ENCODE measurements at places on chromosomes 13 and 19.

GRCh38 chr13:84630476-84630875 is 748.2 kb upstream of the SLITRK1 start:
- DNase-seq, result no peak

- no peak for DNase-seq
Observed at GRCh38 chr13:74979703-74980102, 502.3 kb downstream of the TBC1D4 start.

DNA sequence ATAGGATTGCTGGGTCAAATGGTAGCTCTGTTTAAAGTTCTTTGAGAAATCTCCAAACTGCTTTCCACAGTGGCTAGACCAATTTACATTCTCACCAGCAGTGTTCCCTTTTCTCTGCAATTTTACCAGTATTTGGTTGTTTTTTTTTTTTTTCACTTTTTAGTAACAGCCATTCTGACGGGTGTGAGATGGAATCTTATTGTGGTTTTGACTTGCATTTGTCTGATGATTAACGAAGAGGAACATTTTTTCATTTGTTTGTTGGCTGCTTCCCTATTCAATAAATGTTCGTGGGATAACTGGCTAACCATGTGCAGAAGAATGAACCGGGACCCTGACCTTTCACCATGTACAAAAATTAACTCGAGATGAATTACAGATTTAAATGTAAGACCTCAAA is 31.2 kb downstream of the CYP4F2 start:
- DNase-seq, result no peak

DNA sequence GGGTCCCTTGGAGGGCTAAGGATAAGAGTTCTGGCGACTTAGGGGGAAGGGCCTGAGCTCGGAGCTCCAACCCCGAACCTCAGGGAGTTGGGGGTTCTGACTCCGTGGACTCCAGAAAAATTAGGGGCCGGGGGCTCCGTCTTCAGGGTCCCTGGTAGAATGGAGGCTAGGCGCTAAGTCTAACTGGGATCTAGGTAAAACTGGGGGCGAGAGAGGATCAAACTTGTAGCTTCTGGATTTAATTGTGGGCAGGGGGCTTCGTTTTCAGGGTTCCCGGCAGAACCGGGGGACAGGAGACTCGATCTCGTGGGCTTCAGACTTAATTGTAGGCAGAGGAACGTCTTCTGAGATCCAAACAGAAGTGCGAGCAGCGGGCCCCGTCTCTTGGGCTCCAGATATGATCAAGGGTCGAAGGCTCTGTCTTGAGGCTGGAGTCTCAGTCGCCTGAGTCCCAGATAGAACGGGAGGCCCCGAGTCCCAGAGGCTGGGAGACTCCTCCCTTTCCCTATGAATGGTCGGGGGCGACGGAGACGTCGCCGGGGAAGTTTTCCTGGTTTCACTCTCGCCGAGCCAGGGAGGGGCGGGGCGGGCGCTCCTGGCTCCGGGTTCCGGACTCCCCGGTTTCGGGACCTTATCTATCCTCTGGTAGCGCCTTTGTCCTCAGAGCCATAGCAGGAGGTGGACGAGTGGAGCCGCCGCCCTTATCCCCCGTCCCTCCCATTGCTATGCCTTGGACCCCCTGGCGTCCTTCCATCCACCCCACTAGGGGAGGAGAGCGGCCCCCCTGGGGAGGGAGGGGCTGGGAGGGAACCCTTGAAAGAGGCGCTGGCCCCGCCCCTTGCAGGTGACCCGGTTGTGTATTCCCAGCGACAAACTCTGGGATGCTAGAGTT is 1.3 kb downstream of the NECTIN2 start:
- no peak for DNase-seq

- DNase-seq, result no peak
Observed at GRCh38 chr19:55391191-55391670, 5.5 kb downstream of the RPL28 start.

- DNase-seq, result no peak
Observed at GRCh38 chr13:93794197-93794885, 567.7 kb downstream of the GPC6 start.

- DNase-seq, result no peak
Observed at GRCh38 chr13:47409778-47410177, 512.9 kb upstream of the HTR2A start.

GRCh38 chr19:4575267-4576015 is 16.0 kb upstream of the SEMA6B start:
- DNase-seq, result no peak

DNA sequence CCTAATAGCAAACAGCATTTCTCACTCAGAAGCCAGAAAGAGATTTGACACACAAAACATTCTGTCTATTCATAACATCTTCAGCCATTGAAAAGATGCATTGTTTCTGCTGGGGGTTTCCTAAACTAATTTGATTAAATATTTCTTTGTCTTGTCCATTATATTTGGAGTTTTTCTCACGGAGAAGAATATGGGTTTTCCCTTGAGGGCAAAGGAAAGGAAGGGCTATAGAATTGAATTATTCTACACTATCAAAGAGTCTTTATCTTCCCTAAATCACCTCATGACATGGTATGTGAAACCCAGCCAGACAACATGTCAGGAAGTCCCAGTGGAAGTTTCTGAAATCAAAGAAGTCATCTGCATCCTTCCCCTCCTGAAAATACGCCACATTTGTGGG is 186.4 kb downstream of the SHISA2 start:
- DNase-seq, result no peak

GRCh38 chr13:96835546-96835945 is 158.7 kb downstream of the OXGR1 start:
- DNase-seq, result no peak

DNA sequence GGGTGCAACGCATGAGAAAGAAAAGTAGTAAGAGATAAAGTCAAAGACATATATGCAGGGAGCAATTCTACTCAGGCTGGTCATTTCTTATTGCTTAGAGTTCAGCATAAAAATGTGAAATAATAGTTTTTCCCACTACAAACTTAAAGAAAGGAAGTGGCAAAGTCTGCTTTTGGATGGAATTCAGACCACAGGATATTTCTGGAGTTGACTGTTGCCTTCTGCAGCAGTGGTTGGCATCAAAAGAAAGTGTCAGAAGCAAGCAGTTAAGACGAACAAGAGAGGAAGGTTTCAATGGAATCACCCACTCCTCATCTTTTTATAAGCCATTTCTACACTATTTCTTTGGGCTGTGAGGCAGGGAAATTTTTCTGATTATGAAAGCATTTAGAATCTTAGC is 36.2 kb upstream of the TRPC4 start:
- DNase-seq, result no peak

GRCh38 chr13:57128909-57129308 is 11.8 kb upstream of the PRR20A start:
- DNase-seq, result no peak

GRCh38 chr13:31264151-31264550 is 64.4 kb downstream of the B3GLCT start:
- no peak for DNase-seq

DNA sequence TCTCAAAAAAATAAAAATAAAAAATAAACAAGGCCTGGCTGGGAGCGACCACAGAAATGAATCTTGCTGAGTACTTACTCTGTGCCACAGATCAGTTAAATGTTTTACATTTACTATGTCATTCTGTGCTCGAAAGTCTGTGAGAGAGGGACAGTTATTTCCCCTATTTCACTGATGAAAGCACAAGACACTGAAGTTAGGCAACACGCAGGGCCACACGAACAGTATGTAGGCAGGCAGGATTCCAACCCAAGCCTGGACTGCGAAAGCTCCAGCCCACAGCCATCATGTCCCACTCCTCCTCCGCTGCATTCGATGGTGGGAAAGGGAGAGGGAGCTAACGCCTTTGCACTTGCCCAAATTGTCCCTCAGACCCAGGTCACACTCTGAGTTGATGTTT is 34.2 kb downstream of the RUBCNL start:
- no peak for DNase-seq

GRCh38 chr13:98523455-98524102 is 53.3 kb downstream of the STK24 start:
- no peak for DNase-seq

DNA sequence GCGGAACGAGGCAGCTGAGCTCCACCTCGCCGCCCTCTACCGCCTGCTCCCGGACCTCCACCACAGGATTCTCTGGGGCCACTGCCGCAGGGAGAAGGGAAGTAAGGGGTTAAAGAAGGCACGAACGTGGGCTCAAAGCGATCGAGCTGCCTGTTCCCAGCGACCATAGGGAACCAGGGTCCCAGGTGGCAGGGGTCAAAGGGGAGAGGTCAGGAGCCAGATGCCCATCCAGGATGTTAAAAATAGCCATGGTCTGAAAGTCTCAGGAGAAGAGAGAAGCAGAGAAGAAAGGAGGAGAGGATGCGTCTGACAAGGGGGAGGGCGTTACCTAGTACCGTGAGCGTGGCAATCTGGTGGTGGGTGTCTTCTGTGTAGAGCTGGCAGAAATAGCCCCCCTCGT is 7.4 kb upstream of the ZNF428 start:
- no peak for DNase-seq

DNA sequence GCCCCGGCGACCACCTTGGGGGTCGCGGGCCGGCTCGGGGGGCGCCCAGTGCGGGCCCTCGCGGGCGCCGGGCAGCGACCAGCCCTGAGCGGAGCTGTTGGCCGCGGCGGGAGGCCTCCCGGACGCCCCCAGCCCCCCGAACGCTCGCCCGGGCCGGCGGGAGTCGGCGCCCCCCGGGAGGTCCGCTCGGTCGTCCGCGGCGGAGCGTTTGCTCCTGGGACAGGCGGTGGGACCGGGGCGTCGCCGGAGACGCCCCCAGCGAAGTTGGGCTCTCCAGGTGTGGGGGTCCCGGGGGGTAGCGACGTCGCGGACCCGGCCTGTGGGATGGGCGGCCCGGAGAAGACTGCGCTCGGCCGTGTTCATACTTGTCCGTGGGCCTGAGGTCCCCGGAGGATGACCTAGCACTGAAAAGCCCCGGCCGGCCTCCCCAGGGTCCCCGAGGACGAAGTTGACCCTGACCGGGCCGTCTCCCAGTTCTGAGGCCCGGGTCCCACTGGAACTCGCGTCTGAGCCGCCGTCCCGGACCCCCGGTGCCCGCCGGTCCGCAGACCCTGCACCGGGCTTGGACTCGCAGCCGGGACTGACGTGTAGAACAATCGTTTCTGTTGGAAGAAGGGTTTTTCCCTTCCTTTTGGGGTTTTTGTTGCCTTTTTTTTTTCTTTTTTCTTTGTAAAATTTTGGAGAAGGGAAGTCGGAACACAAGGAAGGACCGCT is 729 bp downstream of the STK11 start:
- DNase-seq, result no peak

- no peak for DNase-seq
Observed at GRCh38 chr13:86945584-86945983, 725.6 kb upstream of the SLITRK5 start.

- peak; percentile 38 for DNase-seq
Observed at GRCh38 chr19:45667620-45668341, at the start of gene GIPR. Gene GIPR (plus strand): TSS chr19:45668221. CDS start chr19:45669521, 1,300 bp downstream.

DNA sequence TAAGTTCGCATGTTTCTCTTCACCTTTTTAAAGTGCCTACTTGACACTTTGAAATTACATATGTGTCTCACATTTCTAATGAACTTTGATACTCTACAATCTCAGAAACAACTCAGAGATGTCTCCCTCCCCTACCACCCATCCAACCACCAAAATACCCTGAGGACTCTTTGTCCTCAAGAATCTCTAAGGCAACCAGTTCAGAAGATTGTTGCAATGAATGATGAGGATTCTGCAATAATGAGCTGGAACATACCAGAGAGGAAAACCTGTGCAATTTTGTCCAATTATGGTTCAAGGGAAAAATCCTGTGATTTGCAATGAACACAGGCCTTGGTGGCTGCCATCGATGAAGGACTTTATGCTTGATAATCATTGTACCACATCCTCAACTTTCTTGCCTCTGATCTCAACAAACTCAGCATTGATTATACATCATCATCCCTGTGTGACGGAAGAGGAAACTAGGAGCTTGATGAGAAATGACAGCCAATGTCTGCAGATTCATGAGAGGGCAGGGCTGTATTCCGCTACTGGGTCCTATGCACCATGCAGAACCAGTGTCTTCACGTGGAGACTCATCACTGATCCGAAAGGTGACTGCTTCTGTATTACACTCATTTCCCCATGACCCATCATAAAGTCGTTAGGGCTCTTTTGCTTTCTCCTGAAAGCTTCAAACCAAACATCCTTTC is 1.1 kb downstream of the FPR1 start:
- no peak for DNase-seq

- no peak for DNase-seq
Observed at GRCh38 chr19:28553005-28553404, 659.9 kb downstream of the UQCRFS1 start.

DNA sequence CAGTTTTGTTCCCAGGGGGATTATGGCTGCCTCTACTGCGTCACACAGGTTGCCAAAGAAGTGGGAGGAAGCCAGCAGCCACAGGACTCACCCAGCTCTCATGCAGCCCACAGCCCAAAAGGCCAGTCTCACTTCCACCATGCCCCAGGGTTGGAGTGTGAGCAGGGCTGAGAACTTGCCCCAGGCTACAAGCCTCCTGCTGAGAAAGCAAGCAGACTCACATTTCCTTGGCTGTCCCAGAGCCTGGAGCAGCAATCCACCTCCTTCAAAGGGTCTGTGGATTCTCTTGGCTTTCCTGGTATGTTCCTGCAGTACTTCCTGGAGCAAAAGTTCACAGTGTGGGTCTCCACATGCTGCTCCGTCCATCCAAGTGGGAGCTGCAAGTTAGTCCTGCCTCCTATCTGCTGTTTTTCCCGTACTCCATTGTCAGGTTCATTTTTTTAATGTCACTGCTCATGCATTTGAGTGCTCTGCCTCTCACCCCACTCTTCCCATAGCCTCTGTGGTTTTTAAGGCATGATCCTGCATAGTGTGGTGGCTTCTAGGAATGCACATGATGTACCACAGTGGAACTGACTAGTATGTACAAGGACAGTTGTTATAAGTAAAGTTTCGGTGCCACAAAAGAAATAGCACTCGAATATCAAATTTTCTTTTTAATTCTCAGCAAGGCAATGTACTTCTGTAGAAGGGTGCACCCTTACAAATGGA is 56.2 kb upstream of the ARHGEF7 start:
- DNase-seq, result no peak

DNA sequence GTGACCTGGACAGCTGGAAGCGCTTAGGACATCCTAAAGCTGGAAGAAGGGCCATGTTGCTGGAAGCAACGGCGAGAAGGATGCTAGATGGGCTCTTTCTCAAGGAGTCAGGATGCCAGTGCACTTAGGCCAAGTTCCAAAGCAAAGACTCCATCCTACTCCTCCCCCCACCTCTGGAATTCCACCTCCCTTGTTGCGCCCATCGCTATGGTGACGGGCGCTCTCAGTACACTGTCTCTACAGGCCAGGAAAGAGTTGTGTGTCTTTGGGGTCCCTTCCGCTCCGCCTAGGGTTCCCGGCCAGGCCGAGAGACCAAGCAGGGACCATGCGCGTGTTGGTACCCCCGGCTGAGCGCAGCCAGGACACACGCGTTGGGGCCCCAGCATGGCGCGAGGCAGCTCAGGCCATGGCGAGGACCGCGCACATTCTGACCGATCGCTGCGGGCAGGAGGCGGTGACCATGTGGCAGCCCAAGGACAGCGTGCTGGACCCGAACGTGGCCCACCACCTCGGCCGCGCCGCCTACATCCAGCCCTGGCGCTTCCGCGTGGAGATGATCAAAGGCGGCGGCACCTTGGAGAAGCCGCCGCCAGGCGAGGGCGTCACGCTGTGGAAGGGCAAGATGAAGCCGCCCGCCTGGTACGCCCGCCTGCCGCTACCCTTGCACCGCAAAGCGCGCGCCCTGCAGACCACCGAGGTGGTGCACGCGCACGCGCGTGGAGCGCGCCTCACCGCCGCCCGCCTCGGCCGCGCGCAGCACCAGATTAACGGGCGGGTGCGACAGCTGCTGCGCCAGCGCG is 31.0 kb upstream of the SLC1A6 start:
- no peak for DNase-seq
